Pulmonary artery endothelial cell (primary cell): ENCODE measurements at places on chromosomes 12 and 14. TPM values are rescaled to one million over a fixed set of nuclear protein-coding genes. Genes with fewer than 3 reads are reported as not detected.

DNA sequence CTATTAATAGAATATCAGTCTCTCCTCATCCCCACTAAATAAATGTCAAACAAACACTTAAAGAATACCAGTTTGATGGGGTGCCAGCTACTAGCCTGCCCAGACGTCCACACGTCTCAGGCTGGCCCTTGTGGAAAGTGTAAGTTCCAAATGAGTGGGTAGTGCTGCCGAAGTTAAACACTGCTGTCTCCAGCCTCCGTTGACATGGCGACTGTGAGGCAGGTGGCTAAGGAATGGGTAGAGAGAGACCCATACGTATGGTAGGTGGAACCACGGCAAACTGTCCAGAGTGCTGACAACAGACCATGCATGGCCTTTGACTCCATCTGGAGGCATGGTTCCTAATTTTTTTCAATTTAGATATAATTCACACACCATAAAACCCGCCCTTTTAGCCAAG lies 37.9 kb downstream of the PITPNM2 start:
- no peak for DNase-seq

DNA sequence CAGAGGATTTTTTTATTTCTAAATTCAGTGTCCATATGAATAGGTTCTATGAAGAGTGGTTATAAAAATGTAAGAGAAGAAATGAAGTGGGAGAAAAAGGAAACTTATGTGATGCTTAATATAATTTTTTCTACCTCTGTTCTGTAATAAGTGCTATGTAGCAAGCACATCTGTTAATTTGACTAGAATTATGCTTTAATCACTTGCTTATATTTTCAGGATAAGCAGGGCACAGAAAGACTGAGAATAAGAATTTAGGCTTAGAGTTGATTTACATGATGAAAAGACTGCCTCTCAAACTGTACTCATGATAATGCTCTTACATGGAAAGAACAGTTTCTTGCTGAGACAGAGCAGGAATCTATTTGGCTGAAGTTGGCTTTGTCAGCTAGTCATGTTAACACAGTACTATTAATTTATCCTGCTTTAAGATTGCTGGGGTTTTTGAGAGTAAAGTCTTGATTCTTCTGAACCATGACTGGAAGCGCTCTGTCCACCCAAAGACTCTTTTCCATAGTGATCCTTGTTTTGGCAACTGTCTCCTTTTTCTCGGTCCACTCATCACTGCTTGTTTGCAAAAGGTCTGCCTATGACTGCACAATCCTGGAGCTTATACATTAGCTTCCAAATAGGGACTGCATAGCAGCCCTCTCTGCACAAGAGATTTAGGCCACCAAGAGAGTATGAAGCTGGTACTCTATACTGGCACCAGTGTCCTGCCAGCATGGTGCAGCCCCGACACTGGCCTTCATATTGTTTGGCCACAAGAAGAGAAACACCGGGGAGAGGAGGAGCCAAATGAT lies 98.8 kb downstream of the AKAP6 start:
- no peak for DNase-seq

DNA sequence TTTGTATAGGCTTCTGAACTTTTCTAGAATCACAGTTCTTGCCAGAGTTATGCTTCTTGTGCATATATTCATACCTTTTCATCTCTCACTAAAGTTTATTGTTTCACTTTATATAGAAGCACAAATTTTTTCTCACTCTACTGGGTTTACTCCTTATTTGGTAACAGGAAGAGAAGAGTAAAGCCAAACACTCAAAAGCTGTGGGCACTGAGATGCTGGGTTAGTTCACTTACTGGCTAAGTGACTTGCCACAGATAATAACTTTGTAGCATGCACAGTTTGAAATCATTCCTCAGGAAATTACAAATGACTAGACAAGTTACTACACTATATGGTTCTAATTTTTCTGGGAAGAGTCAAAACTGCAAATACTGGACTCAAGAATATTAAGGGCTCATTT lies 7.8 kb downstream of the HIGD1C start:
- DNase-seq = no peak

DNA sequence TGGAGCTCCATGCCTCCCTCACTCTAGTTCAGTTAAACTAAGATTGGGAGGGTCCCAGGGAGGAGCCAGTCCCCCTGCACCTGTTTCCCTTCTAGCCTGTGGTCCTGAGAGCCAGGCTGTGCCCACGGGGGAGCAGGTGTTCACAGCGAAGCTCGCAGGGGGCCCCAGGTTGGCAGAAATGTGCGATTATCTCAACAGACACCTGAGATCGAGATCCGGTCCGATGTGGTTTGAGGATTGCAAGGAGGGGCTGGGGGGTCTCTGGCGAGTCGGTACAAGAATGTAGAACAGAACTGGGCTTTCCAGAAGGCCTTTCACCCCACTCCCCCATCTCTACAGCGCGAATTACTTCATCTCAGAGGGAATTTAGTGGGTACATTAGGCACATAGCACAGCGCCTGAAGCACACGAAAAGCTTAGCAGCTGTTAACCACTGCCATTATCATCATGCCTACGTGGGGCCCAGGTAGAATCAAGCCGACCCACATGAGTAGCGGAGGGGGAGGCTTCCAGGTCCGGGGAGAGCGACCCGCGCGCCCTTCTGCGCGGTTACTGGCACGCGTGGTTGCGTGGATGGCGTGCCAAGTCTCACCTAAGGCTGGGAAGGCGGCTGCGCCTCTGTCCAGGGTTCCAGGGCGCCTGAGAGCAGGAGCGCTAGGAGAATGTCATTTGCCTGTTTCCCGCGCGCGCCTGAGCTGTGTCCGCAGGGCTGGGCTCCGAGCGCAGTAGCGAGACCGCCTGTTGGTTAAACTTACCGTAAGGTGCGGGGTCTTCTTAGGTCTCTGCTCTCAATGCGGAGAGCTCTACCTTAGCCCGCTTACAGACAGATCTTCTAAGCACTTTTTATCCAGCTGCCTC lies 1539.5 kb upstream of the TMEM132C start:
- no peak for DNase-seq

DNA sequence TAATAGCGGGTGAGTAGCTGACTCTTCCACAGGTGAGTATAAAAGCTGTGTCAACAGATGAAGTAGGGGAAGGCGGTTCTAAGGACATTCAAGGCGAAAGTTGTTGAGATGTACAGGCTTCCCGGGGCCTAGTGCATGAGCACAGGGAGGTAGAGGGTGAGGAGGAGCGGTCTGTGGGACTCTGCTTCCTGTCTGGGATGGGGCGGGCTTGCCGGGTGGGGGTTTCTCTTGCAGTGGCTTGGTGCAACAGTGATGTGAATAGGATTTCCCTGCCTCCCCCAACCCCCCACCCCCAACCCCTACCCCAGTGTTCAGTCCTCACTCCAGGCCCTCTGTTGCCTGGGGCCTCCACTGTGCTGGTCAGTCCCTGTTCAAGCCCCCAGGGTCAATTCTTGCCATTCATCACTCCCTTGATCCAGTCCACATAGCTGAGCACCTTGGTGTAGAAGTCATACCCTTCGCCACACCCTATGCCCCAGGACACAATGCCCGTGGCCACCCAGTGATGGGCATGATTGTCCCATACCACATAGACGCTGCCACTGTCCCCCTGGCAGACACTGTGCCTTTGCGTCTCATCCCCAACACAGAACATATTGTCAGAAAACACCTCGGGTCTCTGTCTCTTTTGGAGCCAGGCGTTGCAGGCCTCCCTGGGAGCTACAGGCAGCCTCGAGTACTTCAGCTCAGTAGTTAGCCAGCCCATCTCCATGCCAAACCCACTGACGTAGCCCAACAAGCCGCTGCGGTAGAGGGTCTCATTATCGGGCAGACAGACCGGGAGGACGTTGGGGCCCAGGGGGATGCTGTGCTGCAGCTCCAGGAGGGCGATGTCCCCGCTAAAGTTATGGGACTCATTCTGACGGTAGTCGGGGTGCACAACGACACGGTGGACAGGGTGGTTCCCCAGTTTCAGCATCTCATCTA lies 4.0 kb upstream of the C1R start:
- no peak for DNase-seq

GRCh38 chr12:80232837-80233236 lies 133.5 kb downstream of the OTOGL start:
- no peak for DNase-seq

GRCh38 chr12:47763481-47764346 lies 5.0 kb upstream of the RAPGEF3 start:
- DNase-seq = no peak

- no peak for DNase-seq
Observed at GRCh38 chr12:152440-152839, 61.5 kb downstream of the SLC6A12 start.

GRCh38 chr14:63487724-63488123 lies 55.5 kb downstream of the PPP2R5E start:
- DNase-seq = no peak

DNA sequence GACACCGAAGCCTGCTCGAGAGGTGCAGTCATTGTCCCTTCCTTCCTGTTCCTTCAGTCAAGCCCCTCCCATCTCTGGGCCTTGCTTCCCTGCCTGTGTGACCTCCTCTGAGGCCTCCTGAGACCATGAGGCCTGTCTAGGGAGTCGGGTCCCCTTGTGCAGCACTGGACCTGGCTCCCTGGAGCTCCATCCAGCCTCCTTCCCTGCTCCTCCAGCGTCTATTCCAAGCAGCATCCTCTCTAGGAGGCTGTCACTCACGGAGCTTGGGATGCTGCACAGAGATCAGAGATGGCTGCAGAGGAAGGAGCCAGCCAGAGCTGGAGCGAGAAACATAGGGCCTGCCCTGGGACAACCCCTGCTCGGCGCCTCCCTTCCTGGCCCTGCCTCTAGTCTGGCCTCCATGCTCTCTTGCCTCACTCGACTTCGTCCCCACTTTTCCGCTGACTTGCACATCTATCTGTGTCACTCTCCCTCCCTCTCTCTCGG lies 142.7 kb downstream of the BCL11B start:
- no peak for DNase-seq

DNA sequence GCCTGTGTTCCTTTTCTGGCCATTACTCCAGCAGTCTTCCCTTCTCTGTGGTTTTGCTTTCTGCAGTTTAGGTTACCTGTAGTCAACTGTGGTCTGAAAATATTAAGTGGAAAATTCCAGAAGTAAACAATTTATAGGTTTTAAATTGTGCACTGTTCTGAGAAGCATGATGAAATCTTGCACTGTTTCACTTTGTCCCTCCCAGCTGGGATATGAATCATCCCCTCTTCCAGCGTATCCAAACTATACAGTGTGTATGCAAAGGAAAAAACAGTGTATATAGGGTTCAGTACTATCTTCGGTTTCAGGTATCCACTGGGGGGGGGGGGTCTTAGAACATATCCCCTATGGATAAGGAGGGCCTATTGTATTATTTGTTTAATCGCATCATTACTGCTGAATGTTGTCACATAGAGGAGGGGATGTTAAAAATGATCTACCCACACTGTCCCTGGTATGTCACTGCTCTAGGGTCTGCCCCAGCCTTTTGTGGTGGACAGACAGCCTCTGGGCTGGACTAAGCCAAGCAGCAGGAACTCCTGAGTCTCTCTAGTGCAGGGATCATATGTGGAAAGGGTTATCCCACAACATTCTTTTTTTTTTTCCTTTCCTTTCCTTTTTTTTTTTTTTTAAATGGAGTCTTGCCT lies 109.1 kb upstream of the MAX start:
- DNase-seq = no peak

DNA sequence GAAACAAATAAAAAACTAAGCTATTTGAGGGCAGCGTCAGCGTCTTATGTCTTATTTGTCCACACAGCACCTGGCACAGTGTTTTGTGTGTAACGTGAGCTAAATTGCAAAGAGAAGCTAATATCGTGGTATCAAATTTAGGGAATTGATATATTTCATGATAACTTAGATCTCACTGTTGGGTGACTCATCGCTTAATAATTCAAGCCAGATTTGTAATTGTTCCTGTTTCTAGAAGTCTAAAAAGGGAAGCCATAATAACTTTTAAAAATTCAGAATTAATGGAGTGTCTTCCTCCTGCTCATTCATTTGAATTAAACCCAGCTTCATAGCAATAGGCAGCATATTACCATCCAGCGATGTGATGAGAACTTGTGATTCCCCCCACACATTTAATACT lies 214.7 kb downstream of the PDZRN4 start:
- DNase-seq = no peak

- DNase-seq = no peak
Observed at GRCh38 chr14:104392396-104393198, 187.0 kb upstream of the C14orf180 start.

DNA sequence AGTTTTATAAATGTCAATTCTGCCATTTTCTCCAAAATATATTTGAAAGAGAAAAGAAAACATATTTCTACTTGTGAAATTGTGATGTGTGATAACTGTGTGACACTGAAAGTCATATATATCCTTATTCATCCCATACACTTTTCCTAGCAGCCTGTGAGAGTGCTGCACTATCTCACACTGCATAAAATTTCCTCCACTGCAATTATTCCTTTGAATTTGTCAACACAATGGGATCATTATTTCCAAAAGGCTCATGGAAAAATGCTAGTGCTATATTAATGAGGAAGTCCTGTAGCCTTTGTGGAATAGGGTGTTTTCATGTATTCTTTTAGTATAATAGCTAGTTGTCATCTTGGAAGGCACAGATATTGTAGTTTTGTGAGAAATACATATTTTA lies 504.1 kb downstream of the RPL10L start:
- no peak for DNase-seq

DNA sequence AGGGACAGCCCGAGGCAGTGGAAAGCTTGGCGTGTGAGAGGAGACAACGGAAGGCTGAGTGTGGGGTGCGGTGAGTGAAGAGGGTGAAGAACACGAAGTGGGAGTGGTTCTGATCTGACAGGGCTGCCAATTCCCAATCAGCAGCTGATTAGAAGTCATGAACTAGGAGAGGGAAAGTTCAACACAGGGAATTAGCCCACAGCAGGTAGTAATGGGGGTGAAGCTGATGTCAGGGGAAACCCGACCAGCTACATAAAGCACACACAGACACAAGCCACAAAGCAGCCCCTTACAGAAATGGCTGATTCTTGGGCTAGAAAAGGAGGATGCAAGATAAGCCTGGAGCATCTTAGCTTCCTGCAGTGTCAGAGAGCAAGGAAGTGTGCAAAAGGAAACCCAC lies 47.5 kb upstream of the TCL1A start:
- no peak for DNase-seq

The CCDC198 gene
- not detected in 2 replicates for total RNA-seq

The RNF212B gene
- total RNA-seq = not detected in 2 replicates

The CCND2 gene
- 6.1 and 24.8 TPM in 2 replicates for total RNA-seq

The ANKRD33 gene
- total RNA-seq = 0.07 and 0.20 TPM in 2 replicates

The TULP3 gene
- 14.3 and 17.3 TPM in 2 replicates for total RNA-seq

The SIX1 gene
- 0.73 and 1.4 TPM in 2 replicates for total RNA-seq

The NYNRIN gene
- total RNA-seq = 9.8 and 10.5 TPM in 2 replicates

The CARMIL3 gene
- under 0.01 and 0.04 TPM in 2 replicates for total RNA-seq
